ENCODE measurements at places on chromosomes 6 and 20. TPM values are rescaled to one million over a fixed set of nuclear protein-coding genes. Genes with fewer than 3 reads are reported as not detected.

DNA sequence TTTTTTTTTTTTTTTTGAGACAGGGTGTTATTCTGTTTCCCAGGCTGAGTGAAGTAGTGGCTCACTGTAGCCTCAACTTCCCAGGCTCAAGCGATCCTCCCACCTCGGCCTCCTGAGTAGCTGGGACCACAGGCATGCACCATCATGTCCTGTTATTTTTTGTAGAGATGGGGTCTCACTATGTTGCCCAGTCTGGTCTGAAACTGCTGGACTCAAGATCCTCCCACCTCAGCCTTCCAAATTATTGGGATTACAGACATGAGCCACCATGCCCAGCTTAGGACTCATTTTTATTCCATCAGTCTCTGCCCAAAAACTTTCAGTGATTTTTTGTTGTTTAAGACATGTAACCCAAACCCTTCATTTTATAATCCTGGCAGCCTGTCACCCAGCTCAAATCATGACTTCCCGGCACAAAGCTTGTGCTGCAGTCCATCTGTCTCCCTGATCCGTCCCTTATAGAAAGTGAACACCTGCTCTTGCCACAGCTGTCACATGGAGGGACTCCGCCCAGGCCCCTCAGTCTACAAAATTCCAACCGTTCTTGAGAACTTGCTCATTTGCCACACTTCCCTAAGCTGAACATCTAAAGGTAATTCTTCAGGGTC is 183.9 kb upstream of the JARID2 start:
- DNase-seq: no peak

- no peak for DNase-seq
Observed at GRCh38 chr6:33668914-33669313, 42.6 kb downstream of the UQCC2 start.

GRCh38 chr6:164000276-164000675 is 585.8 kb downstream of the QKI start:
- DNase-seq: no peak

TAF11 gene
- 58.2 TPM for polyA plus RNA-seq

Measured in left kidney (tissue), 8 donors.